ENCODE measurements at places on chromosomes 12 and 14.

- peak; percentile 5 for DNase-seq
Measured at GRCh38 chr12:51721282-51721940, 127.1 kb downstream of the FIGNL2 start.

- no peak for DNase-seq
Measured at GRCh38 chr12:74152370-74152769, 385.3 kb upstream of the ATXN7L3B start.

- peak; percentile 33 for DNase-seq
Measured at GRCh38 chr12:68613209-68613904, 2.7 kb downstream of the RAP1B start.

GRCh38 chr12:119005913-119006312 is 24.6 kb downstream of the SRRM4 start:
- DNase-seq = no peak

- peak; percentile 65 for DNase-seq
Measured at GRCh38 chr12:54411391-54412241, 7.5 kb downstream of the ITGA5 start.

- DNase-seq = no peak
Measured at GRCh38 chr14:101123618-101124510, 220.3 kb upstream of the RTL1 start.

- no peak for DNase-seq
Measured at GRCh38 chr12:83866477-83866876, 1046.1 kb downstream of the SLC6A15 start.

DNA sequence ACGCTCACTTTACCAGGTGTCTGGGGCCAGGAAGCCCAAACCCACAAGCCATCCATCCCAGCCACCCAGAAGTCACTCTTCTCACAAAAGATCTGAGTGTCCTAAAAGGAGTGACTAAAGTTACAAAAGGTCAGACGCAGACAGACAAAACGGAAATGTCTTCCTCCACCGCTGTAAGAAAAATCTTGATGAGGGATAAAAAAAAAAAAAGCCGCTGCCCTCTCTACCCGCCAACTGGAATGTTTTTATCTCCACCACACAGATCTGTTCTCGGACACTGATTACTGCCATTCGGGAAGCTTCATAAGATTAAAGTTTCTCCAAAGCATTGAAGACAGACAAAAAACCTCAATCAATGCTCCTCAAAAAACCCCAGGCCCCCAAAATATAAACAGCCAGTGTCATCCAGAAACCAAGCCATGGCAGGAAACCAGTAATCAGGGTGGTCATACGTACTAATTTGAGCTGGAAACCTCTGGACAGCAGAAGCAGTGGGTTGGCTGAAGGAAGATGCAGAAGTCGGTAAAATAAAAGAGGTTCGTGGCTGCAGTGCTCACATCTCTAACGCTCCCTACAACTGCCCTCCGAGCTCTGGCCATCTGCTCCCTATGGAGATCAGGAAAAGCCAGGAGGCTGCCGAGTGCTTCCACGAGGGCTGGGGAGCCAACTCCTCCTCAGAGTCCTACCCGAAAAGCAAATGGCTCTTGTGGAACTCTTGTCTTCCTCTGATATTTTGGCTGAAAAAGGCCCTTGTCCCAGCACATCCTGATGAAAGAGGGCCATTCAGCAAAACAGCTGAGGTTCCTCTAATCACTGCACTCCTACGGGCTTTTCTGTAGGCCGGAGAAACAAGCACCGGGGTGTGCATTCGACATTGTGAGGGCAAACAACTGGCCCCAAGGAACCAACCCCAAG is 30.3 kb downstream of the SSH1 start:
- no peak for DNase-seq

GRCh38 chr12:16282978-16283377 is 5.5 kb upstream of the SLC15A5 start:
- DNase-seq = no peak

- no peak for DNase-seq
Measured at GRCh38 chr12:100165356-100165755, 22.7 kb upstream of the BLTP3B start.
